ENCODE measurements at places on chromosomes 1 and 21.

DNA sequence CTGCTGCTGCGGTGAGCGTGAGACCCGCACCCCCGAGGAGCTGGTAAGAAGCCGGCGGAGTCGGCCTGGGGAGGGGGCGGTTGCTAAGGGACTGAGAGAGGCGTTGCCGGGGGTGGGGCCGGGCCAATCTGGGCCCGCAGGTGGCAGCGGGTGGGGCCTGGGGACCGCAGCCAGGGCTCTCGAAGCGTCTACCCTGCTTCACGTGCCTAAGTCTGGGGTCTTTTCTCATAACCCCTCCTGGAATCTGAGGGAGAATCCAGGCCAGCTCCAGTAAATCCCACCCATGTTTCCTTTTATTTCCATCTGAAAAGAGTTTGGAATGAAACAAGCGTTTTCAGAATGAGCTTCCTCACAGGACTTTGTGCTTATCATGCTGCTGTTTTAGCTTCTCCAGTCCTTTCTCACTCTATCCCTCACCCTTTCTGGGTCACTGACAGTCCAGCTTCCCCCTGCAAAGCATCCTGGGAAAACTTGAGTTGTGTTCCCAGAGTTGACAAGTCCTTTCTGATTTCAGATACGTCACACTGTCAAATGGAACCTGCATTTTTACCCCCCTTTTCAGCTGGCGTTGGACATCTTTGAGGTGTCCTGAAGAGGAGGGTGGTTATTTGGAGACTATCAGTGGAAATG, 431 bp downstream of the CLCN6 start:
- DNase-seq: no peak

- no peak for DNase-seq
Measured at GRCh38 chr1:226027538-226028217, 28.5 kb upstream of the SDE2 start.

GRCh38 chr1:5926686-5927435, 65.4 kb downstream of the NPHP4 start:
- no peak for DNase-seq

DNA sequence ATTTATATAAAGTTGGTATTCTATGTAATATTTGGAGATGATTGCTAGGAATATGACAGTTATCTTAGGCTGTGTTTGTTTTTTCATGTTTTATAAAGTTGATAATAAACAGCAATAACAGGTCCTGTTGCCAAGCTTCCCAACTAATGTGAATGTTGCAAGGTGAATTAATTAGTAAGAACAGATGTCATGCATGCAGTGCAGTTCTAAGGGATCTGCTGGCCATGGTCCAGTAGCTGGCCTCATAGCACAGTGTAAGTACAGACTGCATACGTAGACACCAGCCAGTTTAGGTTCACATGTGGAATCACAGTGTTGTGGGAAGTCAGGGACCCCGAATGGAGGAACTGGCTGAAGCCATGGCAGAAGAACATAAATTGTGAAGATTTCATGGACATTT, 478.2 kb downstream of the NEGR1 start:
- DNase-seq: no peak

DNA sequence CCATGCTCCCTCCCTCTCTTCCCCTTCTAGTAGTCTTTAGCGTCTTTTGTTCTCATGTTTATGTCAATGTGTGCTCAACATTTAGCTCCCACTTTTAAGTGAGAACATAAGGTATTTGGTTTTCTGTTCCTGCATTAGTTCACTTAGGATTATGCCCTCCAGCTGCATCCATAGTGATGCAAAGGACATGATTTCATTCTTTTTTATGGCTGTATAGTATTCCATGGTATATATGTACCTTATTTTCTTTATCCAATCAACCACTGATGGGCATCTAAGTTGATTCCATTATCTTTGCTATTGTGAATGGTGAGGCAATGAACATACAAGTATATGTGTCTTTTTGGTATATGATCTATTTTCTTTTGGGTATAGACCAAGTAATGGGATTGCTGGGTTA, 38.3 kb upstream of the PALMD start:
- DNase-seq: no peak

DNA sequence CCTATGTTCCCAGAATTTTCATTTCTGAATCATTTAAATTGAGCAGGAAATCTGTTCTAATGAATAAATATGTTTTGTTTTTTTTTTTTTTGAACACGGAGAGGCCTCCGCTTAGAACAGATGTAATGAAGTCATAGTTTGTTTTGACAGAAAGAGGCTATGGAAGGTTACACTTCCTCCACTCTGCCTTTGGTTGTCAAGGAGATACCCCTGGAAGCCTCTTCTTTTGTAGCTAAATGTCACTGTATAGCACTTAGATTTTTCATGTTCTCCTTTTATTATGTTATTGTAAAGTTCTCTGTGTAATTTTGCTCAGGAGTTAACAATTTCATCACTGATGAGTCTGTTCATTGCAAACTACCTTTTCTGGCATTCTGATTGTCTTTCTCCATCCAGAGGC, 22.7 kb upstream of the GNG12 start:
- DNase-seq: no peak

GRCh38 chr1:167554028-167554779, 642 bp upstream of the CREG1 start:
- no peak for DNase-seq

- DNase-seq: no peak
Measured at GRCh38 chr1:208844158-208844557, 600.0 kb upstream of the PLXNA2 start.

- no peak for DNase-seq
Measured at GRCh38 chr1:180560868-180561600, 2.3 kb downstream of the OVAAL start.

DNA sequence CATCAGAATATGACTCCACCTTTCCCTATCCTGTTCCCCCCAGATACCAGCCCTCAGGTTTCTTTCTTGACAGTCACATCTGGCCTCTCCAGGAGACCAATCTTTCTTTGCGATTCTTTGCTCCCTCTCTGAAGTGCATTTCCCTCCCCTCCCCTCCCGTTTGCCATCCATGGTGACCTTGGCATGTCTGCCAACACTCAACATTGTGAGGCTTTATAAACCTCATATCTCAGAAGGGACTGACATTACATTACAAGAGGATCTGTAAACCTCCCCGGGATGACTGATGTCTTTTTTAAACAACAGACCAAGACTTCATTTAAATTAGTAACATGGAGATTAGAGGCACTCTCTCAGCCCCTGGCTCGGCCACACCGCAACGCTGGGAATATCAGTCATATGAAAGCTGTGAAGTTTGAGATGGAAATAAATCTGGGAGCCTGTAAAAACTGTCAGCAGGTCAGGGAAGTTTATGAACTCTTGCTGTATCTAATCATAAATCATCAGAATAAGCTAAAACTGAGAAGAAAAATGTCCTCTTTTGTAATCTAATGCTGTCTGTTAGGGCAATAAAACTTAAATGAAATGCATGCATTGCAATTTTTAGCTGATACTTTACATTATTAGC, 401.7 kb upstream of the PROX1 start:
- no peak for DNase-seq

GRCh38 chr1:185694081-185694480, 40.1 kb upstream of the HMCN1 start:
- DNase-seq: no peak

GRCh38 chr1:19122668-19123067, 87.4 kb downstream of the UBR4 start:
- DNase-seq: no peak

DNA sequence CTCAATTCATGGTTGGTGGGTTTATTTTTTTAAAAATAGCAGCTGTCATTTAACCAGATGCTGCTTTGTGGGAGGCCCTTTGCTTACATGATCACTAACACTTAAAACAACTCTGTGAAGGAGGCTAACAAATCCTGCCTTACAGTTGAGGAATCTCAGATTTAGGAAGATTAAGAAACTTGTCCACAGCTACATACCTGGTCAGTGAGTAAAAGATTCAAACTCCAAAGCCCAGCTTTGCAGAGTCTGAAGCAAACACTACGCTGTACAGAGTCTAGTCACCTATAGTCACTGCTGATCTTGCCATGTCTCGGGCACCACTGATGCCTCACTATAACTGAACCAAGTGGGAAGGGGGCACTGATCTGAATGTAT, 535.4 kb downstream of the SMYD3 start:
- no peak for DNase-seq

GRCh38 chr1:156135930-156136871, 17.2 kb upstream of the SEMA4A start:
- no peak for DNase-seq

DNA sequence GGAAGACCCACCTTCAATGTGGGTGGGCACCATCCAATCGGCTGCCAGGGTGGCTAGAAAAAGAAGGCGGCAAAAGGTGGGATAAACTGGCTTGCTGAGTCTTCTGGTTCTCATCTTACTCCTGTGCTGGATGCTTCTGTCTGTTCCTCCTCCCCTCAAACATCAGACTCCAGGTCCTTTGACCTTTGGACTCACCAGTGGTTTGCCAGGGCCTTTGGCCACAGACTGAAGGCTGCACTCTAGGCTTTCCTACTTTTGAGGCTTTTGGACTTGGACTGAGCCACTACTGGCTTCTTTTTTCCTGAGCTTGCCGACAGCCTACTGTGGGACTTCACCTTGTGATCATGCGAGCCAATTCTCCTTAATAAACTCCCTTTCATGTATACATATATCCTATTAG, 55.9 kb downstream of the VCAM1 start:
- DNase-seq: no peak

DNA sequence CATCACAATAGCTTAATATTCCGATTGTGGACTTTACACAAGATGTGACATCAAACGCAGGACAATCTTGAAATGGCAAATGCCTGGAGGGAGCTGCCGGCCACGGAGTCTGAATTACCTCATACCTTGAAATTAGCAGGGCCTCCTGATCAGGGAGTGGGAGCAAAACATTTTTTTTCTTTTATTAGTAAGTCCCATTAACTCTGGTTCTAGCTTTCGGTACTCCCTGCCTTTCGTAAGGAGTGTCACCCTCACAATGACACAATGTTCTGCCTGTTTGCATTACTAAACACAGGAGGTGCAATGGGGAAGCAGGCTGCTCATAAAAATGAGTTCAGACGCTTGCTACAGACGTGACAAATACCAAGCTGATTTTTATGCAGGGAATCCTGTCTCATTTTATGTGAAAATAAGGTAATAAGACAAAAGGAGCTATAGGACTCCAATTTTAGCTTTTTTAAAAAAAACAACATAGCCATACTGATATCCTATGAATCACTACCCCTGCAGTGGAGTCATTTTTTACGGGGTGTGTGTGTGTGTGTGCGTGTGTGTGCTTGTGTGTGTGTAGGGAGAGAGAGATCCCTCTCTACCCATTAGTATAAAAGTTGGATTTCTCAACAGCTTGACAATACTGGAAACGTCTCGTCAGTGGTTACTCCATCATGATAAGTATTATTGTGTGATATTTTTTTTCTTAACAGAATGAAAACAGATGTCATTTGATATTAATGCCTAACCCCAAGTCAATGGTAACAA, 205.1 kb upstream of the RUNX1 start:
- DNase-seq: no peak

GRCh38 chr1:26887125-26887524, 3.0 kb downstream of the GPN2 start:
- no peak for DNase-seq

DNA sequence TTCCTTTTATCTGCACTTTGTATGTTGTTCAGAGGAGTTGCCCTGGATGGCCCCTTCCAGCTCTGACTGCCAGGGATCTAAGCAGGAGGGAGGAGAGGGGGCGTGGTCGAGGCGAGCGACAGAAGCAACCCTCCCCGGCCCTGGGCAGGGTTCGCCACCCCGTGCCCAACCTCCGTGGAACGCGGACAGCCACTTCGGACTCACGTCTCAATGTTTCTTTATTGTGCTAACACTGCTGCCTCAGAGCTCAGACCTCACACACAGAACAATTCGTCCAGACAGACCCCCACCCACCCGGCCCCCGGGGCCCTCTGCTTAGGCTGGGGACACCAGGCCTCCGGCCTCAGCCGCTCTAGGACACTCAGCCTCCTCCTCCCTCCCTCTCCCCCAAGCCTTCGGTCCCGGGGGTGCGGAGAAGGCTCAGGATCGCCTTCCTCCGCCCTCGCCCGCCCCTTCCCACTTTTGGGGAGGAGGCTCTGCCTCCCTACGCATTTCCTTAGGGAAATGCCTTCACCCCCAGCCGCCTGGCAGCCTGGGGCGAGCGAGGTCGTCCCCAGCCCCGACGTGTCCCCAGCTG, 8.3 kb downstream of the VSIG8 start:
- no peak for DNase-seq

DNA sequence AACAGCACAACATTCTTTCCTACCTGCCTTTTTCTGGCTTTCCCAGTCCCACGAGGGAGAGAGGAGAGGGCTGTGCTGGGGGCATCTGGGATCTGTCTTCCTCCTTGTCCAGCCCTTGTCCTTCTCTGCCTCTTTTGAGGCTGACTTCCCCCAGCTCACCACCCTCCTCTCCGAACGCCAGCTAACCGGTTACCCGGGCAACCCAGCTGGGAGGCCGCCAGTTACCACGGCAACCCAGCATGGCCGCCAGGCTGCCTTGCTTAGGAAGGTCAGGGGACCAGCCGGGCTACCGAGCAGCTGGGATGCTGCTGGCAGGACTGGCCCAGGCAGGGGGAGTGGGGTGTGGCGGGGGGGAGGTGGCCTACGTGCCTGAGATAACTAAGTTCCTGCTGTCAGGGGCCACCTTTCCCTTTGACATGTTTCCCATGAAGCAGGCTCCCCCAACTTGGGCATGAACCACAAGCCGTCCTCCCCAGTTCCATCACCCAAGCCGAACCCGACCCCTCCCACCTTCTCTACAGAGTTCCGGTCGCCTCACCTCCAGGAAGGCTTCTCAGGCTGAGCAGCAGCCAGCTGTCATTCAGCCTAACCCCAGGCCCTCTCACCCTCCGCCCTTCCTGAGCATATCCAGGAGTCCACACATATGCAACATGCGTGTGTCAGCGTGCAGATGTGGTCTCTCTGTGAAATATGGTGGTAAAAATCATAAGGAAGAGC, 8.7 kb downstream of the PLEKHA6 start:
- DNase-seq: no peak

- DNase-seq: no peak
Measured at GRCh38 chr21:26099610-26100219, 70.9 kb downstream of the APP start.

DNA sequence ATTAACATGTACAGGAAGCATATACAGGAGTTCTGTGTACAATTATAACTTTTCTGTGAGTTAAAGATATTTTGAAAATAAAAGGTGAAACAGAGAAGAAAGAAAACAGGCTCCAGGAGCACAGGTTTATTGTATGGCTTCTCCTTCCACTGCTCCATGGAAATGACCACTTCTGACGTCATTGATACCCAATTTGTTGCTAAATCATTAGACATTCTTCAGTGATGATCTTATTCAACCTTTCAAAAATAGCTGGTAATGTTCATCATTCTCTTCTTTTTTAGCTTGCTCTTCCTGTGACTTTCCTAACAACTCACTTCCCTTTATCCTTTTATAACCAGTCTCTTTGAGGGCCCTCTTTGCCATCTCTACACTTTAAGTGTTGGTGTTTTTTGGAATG, 77.8 kb downstream of the KCNK2 start:
- DNase-seq: no peak

Data from T-helper 22 cell (primary cell).